ENCODE measurements at places on chromosomes 7 and 10. TPM values are rescaled to one million over a fixed set of nuclear protein-coding genes. Genes with fewer than 3 reads are reported as not detected.

GRCh38 chr10:85598646-85599045 is 767.9 kb downstream of the GRID1 start:
- no peak for DNase-seq

- DNase-seq = no peak
Measured at GRCh38 chr10:131019696-131020095, 291.8 kb downstream of the TCERG1L start.

GRCh38 chr7:30162622-30163124 is 27.9 kb downstream of the MTURN start:
- peak; percentile 57 for DNase-seq

GRCh38 chr10:51892965-51893658 is 193.7 kb upstream of the CSTF2T start:
- peak; percentile 28 for DNase-seq

DNA sequence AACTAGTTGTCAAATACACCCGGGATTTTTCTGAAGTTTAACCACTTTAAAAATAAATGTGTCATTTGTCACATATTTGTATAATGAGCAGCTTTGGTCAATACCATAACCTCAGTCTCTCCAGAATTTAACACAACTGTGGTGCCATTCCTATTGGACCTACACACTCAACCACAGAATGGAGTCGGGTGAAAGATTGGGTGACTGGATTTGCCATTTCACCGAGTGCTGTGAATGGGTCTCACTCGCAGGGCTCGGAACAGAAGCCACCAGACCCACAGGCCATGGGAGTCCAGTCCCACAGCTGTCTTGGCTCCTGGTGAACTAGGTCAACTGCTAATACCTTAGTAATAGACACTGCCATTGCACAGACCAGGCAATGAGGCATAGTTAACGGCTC is 298.4 kb downstream of the CCDC3 start:
- DNase-seq = no peak

GRCh38 chr7:132097550-132098134 is 478.6 kb downstream of the PLXNA4 start:
- DNase-seq = no peak

DNA sequence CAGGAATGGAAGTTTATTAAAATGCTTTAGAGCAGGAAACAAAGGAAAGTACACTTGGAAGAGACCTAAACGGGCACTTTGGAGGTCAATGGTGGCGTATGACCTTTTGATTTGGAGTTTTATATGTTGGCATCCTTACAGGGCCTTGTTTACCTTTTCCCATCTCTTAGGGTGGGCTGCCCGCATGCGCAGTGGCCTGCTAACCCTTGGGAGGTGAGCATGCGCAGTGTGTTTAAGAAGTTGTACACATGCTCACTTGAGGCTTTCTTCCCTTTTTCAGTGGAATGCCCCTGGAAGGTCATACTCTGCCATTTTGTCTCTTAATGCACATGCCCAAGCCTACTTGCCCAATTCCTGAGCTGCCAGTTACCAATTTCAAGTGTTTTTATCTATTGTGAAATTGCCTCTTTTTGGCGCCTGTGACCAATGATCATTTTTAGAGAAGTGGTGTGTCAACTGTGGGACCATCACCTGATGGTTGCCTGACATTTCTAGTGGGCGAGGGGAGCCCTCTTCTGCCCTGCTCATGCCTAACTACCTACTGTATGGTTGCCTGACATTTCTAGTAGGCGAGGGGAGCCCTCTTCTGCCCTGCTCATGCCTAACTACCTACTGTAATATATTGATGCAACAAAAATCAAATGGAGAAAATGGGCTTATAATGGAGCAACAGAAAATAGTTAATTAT is 138.0 kb downstream of the PPP1R9A start:
- no peak for DNase-seq

- no peak for DNase-seq
Measured at GRCh38 chr7:20735346-20736065, 51.2 kb downstream of the SP8 start.

DNA sequence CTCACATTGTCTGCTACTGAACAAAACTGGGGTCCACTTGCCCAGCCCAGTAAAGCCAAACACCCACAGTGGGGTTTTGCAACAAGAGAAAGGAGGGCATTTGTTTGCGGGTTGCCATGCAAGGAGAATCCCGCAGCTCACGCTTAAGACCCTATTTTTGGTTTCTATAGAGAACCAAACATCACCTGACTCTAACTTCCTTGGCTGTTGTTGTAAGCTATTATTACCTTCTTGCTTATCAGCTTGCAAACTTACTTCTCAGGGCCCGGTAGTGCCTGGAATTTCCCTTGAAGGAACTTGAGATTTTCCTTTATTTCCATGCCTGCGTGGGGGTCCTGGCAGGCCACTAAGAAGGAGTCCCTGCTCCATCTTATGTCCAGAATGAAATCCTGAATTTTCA is 20.7 kb downstream of the IFIT3 start:
- no peak for DNase-seq

DNA sequence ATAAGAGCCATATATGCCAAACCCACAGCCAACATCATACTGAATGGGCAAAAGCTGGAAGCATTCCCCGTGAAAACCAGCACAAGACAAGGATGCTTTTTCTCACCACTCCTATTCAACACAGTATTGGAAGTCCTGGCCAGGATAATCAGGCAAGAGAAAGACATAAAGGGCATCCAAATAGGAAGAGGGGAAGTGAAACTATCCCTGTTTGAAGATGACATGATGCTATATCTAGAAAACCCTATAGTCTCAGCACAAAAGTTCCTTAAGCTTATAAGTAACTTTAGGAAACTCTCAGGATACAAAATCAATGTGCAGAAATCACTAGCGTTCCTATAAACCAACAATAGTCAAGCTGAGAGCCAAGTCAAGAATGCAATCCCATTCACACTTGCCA is 23.8 kb upstream of the STARD3NL start:
- no peak for DNase-seq

DNA sequence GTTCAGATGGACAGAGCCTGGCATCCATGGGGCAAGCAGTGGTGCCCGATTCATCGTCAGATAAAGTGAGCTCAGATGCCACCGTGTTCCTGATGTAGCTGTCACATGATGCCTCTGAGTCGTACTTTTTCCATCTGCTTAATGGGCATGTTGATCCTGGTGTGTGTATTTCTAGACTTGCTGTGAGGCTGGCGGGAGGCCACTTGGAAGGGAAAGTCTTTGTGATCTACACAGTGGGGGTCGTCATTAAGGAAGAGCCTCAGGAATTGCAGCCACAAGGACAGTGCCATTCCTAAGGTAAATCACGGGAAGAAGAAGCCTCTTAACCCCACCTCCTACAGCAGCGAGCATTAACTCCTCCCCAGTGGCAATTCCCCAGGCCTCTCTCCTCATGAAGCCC is 63.0 kb downstream of the RGS10 start:
- no peak for DNase-seq

DNA sequence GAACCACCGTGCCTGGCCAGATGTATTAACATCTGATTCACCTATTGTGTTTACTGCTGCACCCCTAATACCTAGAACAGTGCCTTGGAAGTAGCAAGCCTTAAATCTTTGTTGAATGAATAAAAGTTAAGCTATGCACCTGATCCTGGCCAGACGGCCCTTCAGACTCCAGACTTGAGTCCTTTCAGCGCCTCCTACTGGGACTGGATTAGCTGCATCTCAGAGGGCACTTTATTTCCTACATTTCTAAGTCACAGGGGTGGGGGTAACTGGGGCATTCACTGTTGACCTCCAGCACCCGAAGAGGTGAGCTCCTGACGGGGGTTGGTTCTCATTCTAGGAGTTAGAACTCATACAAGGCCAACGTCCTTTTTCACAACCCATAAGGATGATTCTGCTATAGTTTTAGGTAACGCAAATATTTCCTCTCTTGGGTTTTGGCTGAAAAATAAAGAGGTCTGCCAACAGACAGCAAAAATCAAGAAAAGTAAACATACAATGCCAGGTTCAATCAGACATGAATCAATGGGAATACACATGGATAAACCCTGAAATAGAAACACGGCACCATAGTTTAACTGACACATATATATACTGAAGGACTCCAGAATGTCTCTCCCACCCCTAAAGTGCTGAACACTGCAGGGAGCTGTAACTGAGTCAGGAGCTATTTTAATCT is 48.0 kb upstream of the DLG5 start:
- peak; percentile 20 for DNase-seq

DNA sequence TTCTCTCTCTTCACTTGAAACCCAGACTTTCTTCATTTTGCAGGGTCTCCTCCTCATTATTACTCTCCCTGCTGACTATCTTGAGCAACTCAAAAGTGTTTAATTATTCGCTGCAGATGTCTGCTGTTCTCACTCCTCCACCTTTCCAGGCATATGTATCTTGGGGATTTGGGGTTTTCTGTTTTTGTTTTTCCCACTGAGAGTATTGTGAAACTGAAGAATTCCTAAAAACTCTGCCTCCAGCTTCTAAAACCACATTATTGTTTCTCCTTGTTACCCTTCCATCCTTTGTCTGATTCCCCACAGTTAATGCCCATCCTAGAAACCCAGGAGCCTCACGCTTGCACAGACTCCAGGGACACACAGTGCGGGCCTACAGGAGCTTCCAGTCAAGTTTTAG is 51.3 kb downstream of the WNT2 start:
- DNase-seq = no peak

- no peak for DNase-seq
Measured at GRCh38 chr10:103856797-103857170, 1.4 kb upstream of the SH3PXD2A start.

Gene HEPACAM2
- not detected for total RNA-seq

Gene ENKUR
- total RNA-seq = 0.11 TPM

Gene AQP1
- 0.16 TPM for total RNA-seq

Gene PITX3
- 0.66 TPM for total RNA-seq

Gene EPHA1
- 2.4 TPM for total RNA-seq

Gene GIMAP7
- total RNA-seq = 36.9 TPM

Gene MYOF
- total RNA-seq = 40.0 TPM

Gene RPEL1
- not detected for total RNA-seq

Gene SPDYE8
- not detected for total RNA-seq

Gene CYP2W1
- not detected for total RNA-seq

Gene GARIN1A
- total RNA-seq = 0.07 TPM

Gene HOXA7
- total RNA-seq = not detected

Gene PTPN12
- 12.0 TPM for total RNA-seq

Gene EVX1
- total RNA-seq = not detected

Gene FOXI2
- not detected for total RNA-seq
